ENCODE measurements at places on chromosomes 16 and 17.
A peak's percentile ranks its signal among the peaks of the same experiment; 100 is the strongest.

DNA sequence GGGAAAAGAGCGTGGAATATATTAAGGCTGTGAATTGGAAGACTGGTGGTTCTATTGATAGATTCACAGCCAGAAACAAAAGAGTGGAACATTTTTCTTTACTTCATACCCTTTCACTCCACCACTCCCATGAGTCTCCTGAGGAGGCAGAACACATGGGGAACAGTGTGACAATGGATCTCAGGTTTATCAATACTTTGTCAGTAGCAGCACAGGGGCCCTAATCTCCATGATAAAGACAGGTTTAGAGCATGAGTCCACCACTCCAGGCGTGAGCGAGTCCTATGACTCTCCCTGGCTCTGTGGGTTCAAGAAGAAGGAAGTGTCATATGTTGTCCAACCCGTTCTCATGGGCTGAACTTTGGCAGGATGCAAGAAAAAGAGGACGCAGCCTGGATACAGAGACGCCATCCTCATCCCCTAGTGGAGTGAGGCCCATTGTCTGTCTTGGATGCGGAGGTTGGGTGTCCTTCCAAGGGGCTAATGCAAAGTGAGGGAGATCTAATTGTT, 361.2 kb downstream of the TMEM114 start:
- no peak for DNase-seq

GRCh38 chr17:46851029-46851741, at the start of gene WNT9B:
TSS of gene WNT9B (plus strand) at chr17:46851583. CDS start at chr17:46851639, 56 bp downstream.
- DNase-seq: no peak

GRCh38 chr16:84408856-84409255, 40.5 kb downstream of the ATP2C2 start:
- no peak for DNase-seq

GRCh38 chr16:22386976-22387375, 12.6 kb upstream of the CDR2 start:
- no peak for DNase-seq

- DNase-seq: no peak
Measured at GRCh38 chr16:73094371-73094770, 46.4 kb upstream of the ZFHX3 start.

DNA sequence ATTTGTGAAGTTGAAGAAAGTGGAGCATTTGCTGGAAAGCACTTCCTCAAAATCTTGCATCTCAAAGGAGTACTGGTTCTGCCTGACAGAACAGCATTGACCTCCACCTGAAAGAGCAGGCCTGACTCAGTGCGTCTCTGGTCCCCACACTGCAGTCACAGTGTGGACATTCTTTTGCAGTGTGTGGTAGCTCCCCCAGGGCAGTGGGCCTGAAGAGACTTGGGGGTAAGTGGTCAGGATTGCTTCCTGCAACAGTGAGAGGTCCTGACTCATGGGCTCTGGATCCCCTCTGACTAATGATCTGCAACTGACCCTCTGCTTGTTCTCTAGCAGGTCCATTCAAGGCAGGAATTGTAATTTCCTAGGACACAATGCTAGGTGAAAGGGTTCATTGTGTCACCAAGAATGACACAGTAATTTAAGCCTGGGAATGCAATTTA, 204.9 kb upstream of the KCNJ16 start:
- no peak for DNase-seq

DNA sequence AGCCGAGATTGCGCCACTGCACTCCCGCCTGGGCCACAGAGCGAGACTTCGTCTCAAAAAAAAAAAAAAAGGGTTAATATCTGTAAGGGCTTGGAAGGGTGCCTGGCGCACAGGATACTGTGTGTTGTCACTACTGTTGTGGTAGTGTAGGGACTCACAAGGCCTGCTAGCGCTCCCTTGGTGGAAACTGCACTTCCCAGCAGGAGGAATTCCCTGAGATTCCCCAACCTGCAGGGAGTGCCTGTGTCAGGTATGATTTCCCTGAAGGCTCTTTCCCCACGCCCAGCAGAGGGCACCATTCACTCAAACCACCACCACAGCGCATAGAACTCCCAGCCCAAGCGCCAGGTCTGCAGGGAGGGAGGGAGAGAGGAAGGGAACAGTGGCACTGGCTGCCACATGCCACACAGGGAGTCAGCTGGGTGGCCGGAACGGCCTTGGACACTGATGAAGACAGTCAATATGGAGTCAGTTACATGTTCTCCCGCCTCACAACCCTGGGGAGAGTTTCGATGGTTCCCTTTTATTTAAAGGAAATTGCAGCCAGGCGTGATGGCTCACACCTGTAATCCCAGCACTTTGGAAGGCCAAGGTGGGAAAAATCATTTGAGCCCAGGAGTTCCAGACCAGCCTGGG, 32.7 kb upstream of the CDH1 start:
- peak; percentile 50 for DNase-seq

- DNase-seq: no peak
Measured at GRCh38 chr17:80834893-80835275, 156.8 kb upstream of the CHMP6 start.

GRCh38 chr16:89096768-89097391, 3.2 kb downstream of the ACSF3 start:
- peak; percentile 72 for DNase-seq

GRCh38 chr16:16015849-16016248, 66.4 kb downstream of the ABCC1 start:
- DNase-seq: no peak

DNA sequence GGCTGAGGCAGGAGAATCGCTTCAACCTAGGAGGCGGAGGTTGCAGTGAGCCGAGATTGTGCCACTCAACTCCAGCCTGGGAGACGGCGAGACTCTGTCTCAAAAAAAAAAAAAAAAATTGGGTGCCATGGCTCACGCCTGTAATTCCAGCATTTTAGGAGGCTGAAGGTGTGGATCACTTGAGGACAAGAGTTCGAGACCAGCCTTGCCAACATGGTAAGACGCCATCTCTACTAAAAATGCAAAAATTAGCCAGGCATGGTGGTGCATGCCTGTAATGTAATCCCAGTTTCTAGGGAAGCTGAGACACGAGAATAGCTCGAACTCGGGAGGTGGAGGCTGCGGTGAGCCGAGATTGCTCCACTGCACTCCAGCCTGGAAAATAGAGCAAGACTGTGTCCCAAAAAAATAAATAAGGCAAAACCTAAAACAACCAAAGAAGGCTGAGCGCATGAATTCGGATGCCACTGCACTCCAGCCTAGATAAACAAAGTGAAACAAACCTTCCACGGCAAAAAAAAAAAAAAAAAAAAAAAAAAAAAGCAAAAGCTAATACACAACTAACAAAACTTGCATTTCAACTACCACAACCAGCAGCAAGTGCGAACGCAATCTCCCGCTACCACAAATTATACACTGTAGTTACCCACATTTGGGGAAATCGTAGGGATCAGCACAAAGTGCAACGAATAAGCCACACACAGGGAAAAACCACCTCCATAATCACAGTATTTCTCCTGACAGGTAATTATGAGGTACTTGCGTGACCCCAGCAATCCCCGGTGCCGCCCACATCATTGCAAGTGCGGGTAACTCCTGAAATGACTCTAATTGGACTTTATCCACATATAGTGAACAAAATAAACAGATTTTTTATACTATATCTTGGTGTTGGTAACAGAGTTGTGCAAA, 25.6 kb downstream of the TEX14 start:
- DNase-seq: no peak

DNA sequence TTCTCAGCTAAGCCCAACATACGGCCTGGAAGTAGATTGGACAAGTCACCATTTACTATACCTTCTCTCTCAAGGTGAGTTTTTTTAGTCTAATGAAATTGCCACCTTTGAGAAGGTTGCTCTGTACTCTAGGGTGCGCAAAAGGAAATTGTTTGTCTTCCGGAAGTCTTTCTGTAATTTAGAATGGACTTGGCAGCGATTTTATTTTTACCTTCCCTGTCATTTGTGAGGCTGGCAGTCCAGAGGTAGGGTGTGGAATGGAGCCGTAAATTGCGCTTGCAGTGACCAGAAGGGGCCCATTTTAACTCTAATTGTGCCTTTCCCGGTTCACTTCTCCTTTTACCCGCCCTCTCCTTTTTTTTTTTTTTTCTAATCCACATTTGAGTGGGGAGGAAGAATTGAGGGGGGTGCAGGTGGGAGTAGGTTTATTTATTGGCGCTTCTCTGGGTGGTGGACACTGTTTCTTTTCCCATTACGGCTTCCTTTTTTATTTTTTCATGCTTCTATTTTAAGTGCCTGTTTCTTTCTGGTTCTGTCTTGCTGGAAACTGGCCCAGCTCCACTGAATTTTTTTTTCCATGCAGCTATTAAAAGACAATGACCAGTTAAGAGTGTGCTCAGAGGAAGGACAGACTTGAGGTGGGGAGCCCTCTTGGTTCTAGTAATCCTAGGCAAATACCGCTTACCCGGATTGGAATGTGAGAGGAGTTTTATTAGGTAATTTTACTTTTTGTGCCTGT, 89.7 kb upstream of the CLEC18A start:
- DNase-seq: no peak

DNA sequence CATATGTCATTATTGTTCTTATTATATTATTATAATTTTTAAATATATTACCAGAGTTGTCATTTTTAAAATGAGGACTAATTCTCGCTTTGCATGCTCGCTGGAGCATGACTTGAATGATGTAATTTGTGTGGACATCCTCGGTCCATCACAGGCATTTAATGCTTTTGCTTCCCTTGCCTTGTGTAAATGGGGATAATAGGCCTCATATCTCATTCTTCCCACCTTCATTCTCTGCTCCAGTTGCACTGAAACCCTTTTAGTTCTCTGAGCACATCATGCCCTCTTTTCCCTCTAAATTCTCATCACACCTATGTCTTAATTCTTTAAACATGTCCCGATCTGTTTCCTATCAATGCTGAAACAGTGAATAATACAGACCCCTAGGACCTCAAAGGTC, 285.4 kb downstream of the HS3ST4 start:
- no peak for DNase-seq

GRCh38 chr16:70428178-70428998, 10.5 kb downstream of the ST3GAL2 start:
- peak; percentile 49 for DNase-seq

GRCh38 chr16:82265809-82266208, 95.8 kb upstream of the MPHOSPH6 start:
- DNase-seq: no peak

DNA sequence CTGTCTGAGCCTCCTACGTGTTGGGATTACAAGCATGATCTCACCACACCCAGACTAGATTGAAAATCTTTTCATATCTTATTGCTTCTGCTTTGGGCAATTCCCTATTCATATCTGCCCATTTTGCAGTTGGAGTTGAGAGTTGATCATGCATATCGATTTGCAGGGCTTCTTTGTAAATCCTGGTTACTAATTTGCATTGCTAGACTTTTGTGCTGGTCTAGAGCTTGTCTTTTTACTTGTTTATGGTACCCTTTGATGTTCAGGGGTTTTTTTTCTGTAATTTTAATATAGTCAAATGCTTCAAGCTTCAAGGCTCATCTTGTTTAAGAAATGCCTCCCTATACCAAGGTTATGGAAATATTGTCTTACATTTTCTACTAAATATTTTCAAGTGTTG, 23.5 kb upstream of the CMIP start:
- no peak for DNase-seq

- no peak for DNase-seq
Measured at GRCh38 chr17:60920107-60920506, 242.5 kb downstream of the BCAS3 start.

DNA sequence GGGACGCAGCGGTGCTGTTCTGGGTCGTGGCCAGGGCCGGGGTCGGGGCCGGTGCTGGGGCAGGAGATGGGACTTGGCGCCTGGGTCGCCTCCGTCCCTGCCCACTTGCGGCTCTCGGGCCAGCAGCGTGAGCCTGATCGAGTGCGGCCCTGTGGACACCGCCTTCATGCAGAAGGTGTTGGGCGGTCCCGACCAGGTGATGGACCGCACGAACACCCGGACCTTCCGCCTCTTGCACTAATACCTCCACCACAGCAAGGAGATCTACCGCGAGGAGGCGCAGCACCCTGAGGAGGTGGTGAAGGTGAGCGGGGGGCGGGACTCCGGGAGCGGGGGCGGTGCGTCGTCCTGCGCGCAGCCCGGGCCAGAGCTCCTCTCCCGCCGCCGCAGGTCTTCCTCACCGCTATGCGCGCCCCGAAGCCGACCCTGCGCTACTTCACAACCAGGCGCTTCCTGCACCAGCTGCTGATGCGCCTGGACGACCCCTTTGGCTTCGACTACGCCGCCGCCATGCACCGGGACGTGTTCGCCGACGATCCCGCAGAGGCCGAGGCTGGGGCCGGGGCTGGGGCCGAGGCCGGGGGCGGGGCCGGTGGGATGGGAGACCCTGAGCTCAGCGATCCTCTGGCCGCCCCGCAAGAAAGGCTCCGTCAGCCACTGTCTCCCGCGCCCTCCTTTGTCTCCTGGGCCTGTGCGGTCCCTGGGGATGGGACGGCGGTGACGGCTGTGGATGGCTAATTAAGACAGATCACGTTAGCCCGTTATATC, 4.5 kb upstream of the HSD17B1 start:
- DNase-seq: peak; percentile 80

GRCh38 chr16:73025151-73025855, 22.6 kb downstream of the ZFHX3 start:
- DNase-seq: no peak

GRCh38 chr17:13958773-13959172, 110.5 kb upstream of the COX10 start:
- no peak for DNase-seq

DNA sequence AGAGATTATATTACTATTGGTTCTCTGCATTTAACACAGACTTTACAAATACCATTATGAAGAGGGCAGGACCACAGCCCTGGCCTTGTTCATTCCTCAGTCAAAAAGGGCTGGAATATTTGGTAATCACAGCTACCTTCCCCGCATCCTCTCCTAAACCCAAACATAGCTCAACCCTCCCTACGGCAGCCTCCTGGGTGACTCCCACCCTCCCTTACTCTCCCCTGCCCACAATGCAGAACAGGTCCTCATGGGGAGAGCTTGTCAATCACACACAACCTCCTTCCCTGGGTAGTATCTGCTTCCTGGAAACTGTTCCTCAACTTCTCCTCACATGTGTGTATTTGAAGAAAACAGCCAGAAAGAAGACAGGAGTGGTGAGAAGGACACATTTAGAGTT, 224.2 kb downstream of the C16orf78 start:
- no peak for DNase-seq

DNA sequence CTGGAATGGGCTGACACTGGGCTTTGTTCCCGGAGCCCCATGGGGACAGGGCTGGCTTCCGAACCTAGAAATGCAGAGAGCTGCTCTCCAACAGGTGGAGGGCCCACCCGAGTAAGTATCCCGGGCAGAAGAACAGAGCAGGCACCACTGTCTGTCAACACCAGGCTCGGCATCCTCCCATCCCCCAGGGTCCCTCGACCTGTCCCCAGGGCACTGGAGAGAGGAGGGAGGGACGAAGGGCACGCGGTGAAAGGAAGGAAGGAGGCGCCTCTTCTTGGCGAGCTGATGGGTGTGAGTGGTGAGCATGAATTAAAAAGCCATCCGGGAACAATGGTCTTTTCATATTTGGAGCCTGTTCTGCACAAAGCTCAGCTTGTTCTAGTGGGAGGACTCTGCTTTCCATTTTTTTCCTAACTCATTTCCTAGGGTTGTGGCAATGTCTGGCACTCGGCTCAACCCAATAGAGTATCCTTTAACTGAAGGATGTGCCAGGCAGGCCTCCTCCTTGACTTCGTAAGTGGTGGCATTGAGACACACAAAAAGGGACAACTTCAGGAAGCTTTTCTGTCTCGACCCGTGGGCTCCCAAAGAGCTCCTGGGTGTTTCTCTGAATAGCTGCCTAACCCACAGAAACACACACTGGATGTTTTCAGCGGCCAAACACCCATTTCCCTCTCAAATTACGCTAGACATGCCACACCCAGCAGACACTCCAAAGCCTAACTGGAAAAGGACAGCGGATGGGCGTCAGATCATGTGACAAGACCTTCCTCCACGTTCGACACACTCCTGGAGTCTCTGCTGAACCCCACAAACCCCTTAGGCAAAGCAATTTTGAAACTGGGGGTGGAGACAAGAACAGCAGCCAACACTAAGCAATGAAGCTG, 47.7 kb downstream of the ZFHX3 start:
- DNase-seq: no peak

Data from CD4-positive, alpha-beta T cell treated with Interleukin-21 for 1 hour (primary cell).